ENCODE measurements at places on chromosomes 11 and 22. TPM values are rescaled to one million over a fixed set of nuclear protein-coding genes. Genes with fewer than 3 reads are reported as not detected.

DNA sequence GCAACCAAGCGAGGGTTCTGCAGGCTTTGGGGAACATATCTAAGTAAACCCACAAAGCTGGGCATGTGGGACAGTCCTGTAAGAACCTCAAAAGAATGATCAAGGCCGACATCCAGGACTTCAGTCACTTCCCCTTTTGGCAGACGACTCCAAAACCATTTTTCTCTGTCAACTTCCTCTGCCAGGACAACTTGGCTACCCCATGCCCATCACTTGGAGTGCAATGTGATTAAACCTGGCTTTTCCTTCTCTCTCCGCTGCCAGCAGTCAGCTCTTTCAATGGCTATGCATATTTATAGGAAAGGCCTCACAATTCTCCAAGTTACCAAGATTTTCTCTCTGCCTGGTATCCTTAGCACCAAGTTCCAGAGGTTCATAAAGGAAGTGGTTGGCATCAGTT is 78.9 kb downstream of the C11orf58 start:
- no peak for DNase-seq

GRCh38 chr11:70517988-70518907 is 119.9 kb downstream of the CTTN start:
- no peak for DNase-seq

DNA sequence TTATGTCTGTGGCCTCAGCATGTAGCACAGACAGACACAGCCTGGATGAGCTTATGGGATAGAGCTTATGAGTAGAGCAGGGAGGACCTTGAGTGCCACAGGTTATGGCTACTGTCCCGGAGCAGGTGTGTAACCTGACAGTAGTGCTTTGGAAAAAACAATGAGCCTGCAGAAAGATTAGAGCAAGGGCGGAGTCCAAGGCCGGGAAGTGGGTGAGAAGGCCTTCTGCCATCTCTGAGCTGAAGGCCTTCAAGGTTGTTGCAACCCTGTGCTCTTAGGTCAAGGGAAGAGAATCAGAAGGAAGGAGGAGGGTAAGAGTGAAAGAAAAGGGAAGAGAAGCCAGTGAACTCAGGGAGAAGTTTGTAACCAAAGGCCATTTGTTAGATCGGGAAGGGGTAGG is 3.9 kb upstream of the TAGLN start:
- no peak for DNase-seq

DNA sequence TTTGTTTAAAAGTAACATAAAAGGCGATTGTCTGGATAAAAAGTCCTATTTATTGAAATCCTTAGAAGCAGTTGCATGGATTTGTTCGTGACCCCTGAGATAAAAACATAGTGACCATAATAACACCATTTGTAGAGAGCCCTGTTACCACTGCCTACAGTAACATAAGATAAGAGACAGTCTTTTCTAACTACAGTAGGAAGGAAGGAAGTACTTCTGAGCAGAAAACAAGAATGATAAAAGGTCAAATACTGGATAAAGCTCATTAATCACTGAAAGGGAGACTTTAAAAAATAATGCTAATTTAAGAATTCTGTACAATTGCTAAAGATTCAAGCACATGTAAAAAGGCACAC is 47.1 kb upstream of the SOX6 start:
- DNase-seq = peak; percentile 6

GRCh38 chr11:11038352-11038751 is 180.5 kb upstream of the ZBED5 start:
- no peak for DNase-seq

DNA sequence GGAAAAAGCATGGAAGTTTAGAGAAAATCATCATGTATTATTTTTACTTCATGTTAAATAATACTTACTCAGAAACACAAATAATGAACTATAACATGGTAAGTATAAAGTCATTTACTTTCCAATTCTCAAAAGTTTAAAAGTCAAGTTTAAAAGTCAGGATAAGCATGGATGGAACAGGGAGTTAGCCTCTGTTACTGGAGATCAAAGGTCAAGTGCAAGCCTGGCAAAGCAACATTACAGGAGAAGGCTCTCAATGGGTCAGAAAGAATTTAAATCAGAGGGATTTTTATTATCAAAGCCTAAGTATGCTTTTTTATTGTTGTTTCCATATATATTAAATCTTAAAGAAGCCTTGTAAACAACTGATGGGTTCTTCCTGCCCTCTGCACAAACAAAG is 505.4 kb downstream of the KCNA4 start:
- DNase-seq = no peak

GRCh38 chr11:117881217-117881616 is 4.8 kb upstream of the FXYD6 start:
- no peak for DNase-seq

DNA sequence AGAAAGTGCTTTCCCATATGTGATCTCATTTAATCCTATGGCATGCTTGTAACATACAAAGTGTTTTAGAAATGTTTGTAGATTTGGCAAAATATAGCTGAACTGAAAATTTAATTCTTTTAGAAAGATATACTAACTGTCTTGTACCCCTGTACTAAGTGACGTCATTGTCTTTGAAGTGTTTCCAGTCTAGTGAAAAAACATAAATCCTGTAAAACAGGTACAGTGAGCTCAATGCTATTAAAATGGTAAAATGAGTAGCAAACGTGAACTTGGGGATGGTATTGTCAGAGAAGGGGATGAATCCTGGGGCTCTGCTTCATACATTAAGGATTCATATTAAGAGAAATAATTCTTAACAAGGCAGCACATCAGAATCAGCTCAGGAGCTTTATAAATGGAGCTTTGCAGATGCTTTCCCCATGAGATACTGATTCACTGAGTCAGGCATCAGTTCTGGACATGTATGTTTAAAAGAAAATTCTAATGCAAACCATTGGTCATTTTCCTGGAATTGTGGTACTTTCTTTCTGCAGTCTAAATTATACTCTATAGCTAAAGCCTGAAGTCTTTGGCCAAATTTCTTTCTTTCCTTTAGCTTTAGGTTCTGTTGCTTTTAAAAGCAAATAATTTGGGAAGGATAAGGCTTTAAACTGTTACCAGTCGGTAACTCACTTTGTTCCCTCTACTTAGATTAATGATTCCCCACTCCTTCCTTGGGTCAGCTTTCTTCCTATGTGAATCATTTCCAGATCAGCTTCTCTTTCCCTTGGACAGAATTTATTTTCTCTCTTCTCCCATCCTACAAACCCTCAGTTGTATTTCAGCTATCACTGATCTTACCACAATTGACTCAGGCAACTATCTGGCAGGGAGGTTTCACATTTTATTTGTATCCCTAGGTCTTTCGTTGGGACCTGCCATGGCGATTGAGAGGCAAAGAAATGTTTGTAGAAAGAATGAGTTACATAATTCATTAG is 57.5 kb upstream of the DDI1 start:
- DNase-seq = no peak

GRCh38 chr11:130675371-130675821 is 227.0 kb downstream of the ADAMTS15 start:
- no peak for DNase-seq

GRCh38 chr11:11931461-11932055 is 76.9 kb downstream of the DKK3 start:
- DNase-seq = peak; percentile 79

DNA sequence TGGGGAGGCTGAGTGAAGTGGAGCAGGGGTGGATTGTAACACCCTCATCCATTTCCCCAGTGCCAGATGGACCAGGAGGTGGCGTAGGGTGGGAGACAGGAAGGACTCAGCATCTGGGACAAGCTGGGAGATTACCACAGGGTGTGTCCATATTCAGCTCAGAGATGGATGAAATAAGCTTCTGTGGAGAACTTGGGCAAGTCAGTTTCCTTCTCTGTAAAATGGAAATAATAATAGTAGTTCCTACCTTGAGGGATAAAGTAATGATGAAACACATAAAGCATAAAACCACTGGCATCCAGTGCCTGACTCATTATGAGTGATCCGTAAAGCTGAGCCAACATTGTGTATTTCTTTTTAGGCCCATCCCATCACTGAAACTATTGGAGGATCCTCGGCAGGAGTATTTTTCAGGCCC is 607 bp upstream of the ROBO4 start:
- peak; percentile 87 for DNase-seq

- DNase-seq = no peak
These were observed 16.4 kb downstream of the SMARCB1 start for GRCh38 chr22:23803001-23803819.

DNA sequence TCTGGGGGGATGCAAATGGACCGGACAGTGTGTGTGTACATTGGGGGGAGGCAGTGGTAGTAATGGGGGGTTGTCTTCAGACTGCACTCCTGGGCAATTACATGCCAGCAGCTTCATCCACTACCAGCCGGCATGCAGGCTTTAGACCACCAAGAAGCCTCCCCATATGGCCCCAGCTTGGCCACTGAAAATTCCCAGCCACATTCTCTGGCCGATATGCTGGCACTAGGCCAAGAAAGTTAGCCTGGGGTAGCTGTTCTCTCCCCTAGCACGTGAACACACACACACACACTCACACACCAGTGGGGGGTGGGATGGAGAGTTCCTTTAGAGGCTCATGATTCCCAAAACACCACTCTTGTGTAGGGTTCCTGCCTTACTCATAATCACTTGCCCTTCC is 3.6 kb upstream of the ROBO3 start:
- DNase-seq = no peak

GRCh38 chr11:35334385-35335090 is 84.8 kb downstream of the SLC1A2 start:
- DNase-seq = no peak

DNA sequence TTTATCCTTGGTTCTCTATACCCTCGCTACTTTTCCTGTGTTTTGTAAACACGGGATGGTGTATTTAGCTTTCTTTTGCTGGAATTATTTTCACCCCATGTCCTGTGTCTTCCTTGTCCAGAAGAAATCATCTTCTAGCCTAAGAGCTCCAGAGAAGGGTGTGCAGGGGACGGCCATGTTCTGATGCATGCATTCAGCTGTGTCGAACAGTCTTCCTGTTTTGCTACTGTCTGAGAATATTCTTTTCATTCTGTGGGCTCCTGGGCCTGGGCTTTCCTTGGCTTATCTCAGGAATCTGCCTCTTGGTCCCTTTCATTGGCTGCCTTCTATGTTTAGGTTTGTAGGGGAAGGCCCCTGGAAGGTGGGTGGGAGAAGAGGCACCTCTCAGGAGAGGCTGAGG is 10.6 kb upstream of the PLET1 start:
- no peak for DNase-seq

DNA sequence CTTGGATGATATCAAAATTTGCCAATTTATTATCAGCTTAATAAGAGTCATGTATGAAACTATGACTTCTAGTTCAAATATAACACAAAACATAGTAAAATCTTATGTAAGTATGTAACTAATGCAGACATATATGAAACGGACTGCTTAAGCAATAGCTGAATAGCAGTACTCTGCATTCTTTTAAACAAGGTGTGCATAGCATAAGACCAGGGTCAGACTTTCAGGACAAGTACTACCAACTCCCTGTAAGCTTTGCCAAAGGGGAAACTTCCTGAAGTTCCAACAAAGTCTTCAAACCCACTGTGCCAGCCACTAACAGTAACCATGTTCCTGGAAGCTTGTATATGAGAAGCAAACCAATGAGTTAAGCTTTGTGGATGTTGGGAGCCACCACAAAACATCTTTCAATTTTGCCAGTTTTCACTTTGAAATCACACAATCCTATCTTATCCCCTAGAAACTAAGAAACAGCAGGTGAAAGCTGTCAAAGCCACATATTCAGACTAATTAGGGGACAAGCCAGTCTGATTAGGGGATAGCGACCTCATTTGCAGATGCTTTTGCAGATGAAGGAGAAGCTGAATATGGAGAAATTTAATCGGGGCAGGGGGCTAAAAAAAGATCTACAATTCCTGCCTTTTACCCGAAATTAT is 13.3 kb downstream of the RBFOX2 start:
- DNase-seq = no peak

- no peak for DNase-seq
These were observed 108.8 kb upstream of the CADM1 start for GRCh38 chr11:115613004-115613403.

DNA sequence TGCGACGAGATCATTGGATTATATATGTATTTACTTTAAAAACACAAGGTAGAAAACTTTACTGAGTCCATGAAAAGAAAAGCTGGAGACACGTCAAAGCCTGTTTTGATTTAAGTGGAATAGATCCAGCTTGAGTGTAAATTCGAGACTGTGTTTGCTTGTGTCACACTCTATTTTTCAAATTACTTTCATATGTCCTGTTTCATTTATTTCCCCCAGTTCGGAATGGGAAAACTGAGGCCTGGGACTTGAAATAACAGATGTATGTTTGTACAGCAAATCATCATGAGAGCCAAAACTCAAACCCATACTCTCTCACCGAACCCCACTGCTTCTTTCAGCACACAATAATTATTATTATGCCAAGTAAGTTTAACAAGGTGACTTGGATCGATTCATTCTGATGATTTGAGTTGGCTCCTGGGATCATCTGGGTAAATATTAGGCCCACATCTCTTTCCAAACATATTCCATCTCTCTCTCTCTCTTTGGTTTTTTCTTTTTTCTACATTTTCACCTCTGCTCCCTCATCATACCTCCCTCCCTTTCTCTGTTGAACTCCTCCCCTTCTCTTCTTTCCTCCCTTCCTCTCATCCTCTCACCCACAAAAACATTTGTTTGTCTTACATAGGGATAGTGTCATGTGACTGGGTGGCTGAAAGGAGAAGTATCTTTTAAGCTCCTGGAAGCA is 21.2 kb downstream of the FZD4 start:
- no peak for DNase-seq

DNA sequence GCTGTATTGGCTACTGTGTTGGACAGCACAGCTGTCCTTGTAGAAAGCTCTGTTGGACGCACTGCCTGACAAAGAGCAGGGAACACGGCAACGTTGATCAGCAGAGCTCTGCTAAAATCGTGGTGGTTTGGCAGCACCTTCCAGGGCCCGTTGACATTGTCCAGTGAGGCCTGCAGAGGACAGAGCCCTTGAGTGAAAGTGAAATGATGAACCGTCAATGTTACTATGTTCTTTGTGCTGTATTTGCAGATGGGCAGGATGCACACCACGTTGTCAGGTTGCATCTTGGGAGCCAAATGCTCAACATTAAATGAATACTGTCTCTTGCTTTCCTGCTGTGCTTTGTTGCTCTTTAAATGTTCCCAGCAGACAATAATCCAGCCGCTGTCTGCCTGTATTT is 69.7 kb downstream of the NELL1 start:
- no peak for DNase-seq

The PRG3 gene
- not detected for polyA plus RNA-seq

The MTNR1B gene
- polyA plus RNA-seq = not detected

The OR4C45 gene
- not detected for polyA plus RNA-seq

The KLHDC7B gene
- polyA plus RNA-seq = not detected

The BATF2 gene
- polyA plus RNA-seq = 0.75 TPM

The DMC1 gene
- polyA plus RNA-seq = 0.22 TPM

The OR51E2 gene
- not detected for polyA plus RNA-seq

The OR8G5 gene
- polyA plus RNA-seq = not detected

The MAJIN gene
- polyA plus RNA-seq = 0.07 TPM

The BARX2 gene
- not detected for polyA plus RNA-seq

The KRTAP5-7 gene
- polyA plus RNA-seq = 0.08 TPM

The KBTBD3 gene
- 0.76 TPM for polyA plus RNA-seq

The SLC22A6 gene
- not detected for polyA plus RNA-seq

The LARGE2 gene
- polyA plus RNA-seq = 0.06 TPM

The TMEM109 gene
- 143 TPM for polyA plus RNA-seq

Data from endothelial cell of umbilical vein (primary cell).